Adrenal gland (tissue), 19 donors: ENCODE measurements at places on chromosomes 16 and 17.

GRCh38 chr17:18190628-18191235, 7.1 kb downstream of the ALKBH5 start:
- DNase-seq, result no peak

DNA sequence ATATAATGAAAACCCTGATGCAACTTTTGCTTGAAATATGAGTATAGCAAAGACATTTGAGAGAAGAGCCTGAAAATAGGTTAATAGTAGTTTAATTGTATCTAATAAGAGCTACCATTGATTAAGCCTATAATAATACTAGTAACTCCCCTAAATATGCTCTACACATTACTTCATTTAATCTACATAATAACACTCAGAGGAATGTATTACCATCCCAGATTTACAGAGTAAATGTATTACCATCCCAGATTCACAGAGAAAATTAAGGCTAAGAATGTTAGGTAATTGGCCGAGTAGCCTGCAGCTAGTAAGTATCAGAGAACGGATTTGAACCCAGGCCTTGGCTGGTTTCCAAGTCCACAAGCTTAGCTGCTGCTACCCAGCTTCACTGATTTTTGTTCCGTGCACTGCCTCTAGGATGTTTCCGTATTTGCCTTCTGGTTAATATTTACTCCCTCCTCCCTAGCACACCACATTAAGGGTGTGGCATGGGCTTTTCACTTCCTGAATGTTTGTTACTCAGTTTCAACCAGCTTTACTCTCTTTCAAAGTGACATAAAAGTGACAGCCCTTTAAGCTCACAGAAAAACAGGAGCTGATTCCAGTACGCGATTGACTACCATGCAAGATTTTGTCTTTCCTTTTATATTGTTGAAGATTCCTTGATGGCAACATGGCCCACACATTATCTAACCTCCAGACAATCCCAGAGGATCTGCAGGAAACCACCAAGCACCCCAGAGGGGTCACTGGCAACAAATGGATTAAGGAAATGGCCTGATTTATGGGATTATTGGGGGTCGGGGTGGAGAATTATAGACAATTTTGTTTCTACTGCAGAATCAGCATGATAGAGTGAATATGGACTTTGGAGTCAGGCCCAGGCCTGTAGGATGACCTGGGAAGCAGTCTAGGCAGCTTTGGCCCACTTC, 26.7 kb upstream of the TOX3 start:
- no peak for DNase-seq

- no peak for DNase-seq
Observed at GRCh38 chr17:77670173-77670572, 288.3 kb upstream of the TNRC6C start.

- DNase-seq, result no peak
Observed at GRCh38 chr16:55036371-55036821, 105.7 kb downstream of the IRX5 start.
